ENCODE measurements at places on chromosomes 4 and X.
A peak's percentile ranks its signal among the peaks of the same experiment; 100 is the strongest.

GRCh38 chr4:186882293-186882692 is 158.6 kb upstream of the FAT1 start:
- no peaks in the 10 kb centered on the region for H3K36me3 ChIP-seq
- no peaks in the 10 kb centered on the region for H3K27me3 ChIP-seq
- H3K4me1 ChIP-seq: no peaks in the 10 kb centered on the region
- DNase-seq: no peak
- no peak overlapping the region for H3K4me3 ChIP-seq

DNA sequence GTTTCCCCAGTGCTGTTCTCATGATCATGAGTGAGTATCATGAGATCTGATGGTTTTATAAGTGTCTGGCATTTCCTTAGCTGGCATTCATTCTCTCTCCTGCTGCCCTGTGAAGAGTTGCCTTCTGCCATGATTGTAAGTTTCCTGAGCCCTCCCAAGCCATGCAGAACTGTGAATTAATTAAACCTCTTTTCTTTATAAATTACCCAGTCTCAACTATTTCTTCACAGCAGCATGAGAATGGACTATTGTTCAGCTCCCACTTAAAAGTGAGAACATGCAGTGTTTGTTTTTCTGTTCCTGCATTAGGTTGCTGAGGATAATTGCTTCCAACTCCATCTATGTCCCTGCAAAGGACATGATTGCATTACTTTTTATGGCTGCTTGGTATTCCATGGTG is 311.7 kb upstream of the CTSO start:
- no peak overlapping the region for H3K4me3 ChIP-seq
- DNase-seq: no peak
- no peaks in the 10 kb centered on the region for H3K4me1 ChIP-seq
- H3K27me3 ChIP-seq: no peaks in the 10 kb centered on the region
- no peaks in the 10 kb centered on the region for H3K36me3 ChIP-seq
- H3K27ac ChIP-seq: no peak overlapping the region

DNA sequence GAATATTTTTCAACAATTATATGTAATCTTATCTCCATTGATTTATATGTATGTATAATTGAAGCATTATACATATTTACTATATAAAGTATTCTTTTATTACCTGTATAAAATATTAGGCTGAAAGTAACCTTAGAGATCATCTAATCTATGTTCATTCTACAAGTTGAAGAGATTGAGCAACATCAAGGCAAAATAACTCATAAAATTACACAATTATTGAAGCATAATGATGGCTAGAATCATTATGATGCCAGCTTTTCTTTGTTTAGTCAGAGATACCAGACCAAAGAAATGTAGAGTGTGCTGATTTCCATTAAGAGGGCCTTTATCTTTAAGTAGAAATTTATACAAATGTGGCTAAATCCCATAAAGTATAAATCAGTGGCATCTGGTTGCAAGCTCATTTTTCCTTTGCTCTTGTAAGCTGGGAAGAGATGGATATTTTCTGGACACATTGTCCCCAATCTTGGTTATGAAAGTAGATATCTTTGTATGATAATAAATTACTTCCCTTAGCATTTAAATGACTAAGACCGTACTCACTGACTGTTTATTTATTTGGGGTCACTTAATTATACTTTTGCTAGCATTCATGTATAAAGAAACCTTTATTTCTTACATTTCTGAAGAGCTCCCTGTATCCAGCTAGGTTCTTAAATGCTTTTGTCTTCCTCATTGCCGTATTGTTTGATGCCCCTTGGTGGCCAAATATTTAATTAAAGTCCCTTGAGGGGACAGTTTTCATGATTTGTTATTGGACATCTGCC is 339.8 kb downstream of the PCDH7 start:
- H3K36me3 ChIP-seq: no peaks in the 10 kb centered on the region
- no peak overlapping the region for H3K27ac ChIP-seq
- H3K4me1 ChIP-seq: no peaks in the 10 kb centered on the region
- no peak overlapping the region for H3K4me3 ChIP-seq

GRCh38 chr4:96703265-96703664 is 863.4 kb downstream of the PDHA2 start:
- H3K36me3 ChIP-seq: no peaks in the 10 kb centered on the region
- H3K27me3 ChIP-seq: no peaks in the 10 kb centered on the region
- H3K4me1 ChIP-seq: no peaks in the 10 kb centered on the region
- no peak overlapping the region for H3K27ac ChIP-seq
- DNase-seq: no peak

DNA sequence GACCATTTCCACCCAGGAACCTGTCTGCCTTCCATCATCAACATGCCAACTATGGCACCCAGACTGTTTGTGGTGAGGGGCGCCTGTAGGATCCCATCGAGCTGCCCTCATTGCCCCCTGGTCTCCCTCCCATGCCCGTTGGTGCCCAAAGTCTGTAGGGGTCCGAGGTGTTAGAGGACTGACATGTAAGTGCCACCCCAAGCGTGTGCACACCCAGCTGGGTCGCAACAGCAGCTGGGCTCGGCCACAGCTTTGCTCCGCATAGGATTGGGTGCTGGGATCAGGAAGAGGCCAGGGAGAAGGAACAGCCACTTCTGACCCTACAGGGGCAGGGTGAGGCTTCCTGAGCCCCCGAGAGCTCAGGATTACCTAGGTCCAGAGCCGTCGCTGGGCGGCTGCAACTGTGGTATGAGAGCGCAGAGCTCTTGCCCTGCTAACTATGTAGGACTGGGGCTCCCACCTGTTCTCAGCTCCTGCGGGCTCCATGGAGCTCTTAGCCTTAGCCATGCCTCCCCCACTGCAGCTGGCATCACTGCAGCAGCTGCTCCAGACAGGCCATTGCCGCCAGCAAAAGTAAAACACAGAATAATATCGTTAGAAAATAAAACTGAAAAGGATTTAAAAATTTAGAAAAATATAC is 1160.3 kb downstream of the FSTL5 start:
- no peaks in the 10 kb centered on the region for H3K4me1 ChIP-seq
- no peaks in the 10 kb centered on the region for H3K27me3 ChIP-seq
- H3K36me3 ChIP-seq: no peaks in the 10 kb centered on the region
- no peak for DNase-seq
- no peak overlapping the region for H3K27ac ChIP-seq
- no peak overlapping the region for H3K4me3 ChIP-seq

GRCh38 chr4:38815885-38816782 is 11.5 kb upstream of the TLR1 start:
- no peaks in the 10 kb centered on the region for H3K36me3 ChIP-seq
- no peak overlapping the region for H3K4me3 ChIP-seq
- H3K27me3 ChIP-seq: no peaks in the 10 kb centered on the region
- no peaks in the 10 kb centered on the region for H3K4me1 ChIP-seq
- H3K27ac ChIP-seq: peak overlapping the region; percentile 40

- H3K4me1 ChIP-seq: peaks cover 5% of the 10 kb centered on the region
- H3K4me3 ChIP-seq: no peak overlapping the region
- DNase-seq: no peak
- no peaks in the 10 kb centered on the region for H3K36me3 ChIP-seq
Observed at GRCh38 chr4:77697860-77698590, 92.4 kb downstream of the CXCL13 start.

GRCh38 chrX:10677490-10677889 is 57.1 kb upstream of the MID1 start:
- H3K4me3 ChIP-seq: no peak overlapping the region
- no peaks in the 10 kb centered on the region for H3K27me3 ChIP-seq
- no peak overlapping the region for H3K27ac ChIP-seq
- peaks cover 9% of the 10 kb centered on the region for H3K4me1 ChIP-seq
- no peaks in the 10 kb centered on the region for H3K36me3 ChIP-seq
- DNase-seq: no peak

DNA sequence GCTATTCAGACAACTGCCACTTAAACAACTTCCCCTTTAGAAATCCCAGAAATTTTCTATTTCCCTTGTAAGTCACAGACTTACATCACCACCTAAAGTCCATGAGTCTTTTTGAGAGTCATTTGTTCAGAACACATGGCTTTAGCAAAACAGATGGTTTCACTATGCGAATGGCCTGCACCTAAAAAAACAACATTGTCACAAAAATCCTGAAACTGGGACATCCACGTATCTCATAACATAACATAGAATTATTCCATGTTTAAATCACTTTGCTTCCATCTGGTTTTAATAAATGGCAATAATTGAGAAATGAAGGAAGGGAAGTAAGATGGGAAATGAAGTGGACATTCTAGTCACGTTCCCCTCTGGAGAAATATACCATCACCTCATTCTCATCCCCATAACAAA is 155.3 kb upstream of the EDNRA start:
- H3K4me3 ChIP-seq: no peak overlapping the region
- H3K27me3 ChIP-seq: no peaks in the 10 kb centered on the region
- no peaks in the 10 kb centered on the region for H3K4me1 ChIP-seq
- DNase-seq: no peak

GRCh38 chr4:36385951-36386571 is 104.6 kb downstream of the DTHD1 start:
- no peaks in the 10 kb centered on the region for H3K4me1 ChIP-seq
- DNase-seq: no peak
- H3K27me3 ChIP-seq: no peaks in the 10 kb centered on the region
- H3K27ac ChIP-seq: no peak overlapping the region

DNA sequence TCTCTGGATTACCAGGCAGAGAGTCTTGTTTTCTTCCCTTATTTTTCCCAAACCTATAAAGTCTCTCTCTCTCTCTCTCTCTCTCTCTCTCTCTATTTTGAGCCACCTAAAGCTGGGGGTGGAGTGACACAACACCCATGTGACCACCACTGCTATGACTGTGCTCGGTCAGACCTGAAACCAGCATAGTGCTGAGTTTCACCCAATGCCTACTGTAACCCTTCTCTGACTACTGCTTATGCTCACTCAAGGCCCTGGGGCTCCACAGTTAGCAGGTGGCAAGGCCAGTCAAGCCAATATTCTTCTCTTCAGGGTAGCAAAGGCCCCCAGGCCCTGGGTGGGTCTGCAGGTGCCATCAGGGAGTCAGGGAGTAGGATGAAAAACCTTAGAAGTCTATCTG is 114.7 kb upstream of the ARMCX2 start:
- peaks cover 4% of the 10 kb centered on the region for H3K27me3 ChIP-seq
- no peak for DNase-seq
- no peaks in the 10 kb centered on the region for H3K36me3 ChIP-seq

DNA sequence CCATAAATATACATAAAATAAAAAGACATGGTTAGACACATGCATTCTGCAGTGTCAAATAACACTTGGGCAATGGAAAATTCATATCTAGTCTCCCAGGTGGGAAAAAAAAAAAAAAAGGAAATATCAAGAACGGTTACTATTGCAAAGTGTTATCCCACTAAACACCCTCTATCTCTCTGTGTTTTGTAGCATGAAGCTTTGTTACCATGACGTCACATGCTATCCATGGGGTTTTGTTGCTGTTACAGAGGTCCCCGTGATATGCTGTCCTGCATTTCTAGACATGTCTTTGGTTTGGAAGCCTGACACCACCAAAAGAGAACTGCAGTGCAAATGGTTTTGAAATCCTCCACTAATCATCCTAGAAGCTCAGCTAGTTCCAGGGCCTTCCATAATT is 50.7 kb upstream of the TLR3 start:
- DNase-seq: no peak
- H3K27ac ChIP-seq: no peak overlapping the region
- H3K4me1 ChIP-seq: peaks cover 2% of the 10 kb centered on the region
- no peak overlapping the region for H3K4me3 ChIP-seq
- H3K36me3 ChIP-seq: no peaks in the 10 kb centered on the region

DNA sequence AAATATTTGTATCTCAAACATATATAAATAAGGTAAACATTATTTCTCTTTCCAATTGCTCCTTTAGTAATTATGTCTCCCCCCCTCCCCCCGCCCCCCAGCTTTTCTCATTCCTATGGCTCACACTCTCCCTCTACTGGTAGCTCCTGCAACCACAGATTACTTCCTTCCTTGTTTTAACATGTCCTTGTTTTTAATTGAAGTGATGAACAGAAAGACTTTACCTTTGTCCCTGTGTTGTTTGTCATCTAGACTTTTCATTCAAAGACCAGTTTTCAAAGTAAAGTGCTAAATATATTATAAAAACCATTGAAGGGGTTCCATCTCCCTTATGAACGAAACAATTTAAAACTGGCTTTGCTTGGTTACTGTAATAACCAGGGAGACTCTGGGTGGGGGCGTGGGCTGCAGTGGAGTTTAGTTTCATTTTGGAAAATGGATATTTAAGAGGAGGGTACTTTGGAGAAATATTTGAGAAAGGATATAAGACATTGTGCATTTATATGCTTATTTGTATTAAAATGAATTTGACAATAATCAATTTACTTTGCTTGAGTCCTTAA is 352.9 kb downstream of the RAPGEF2 start:
- no peak for DNase-seq
- no peaks in the 10 kb centered on the region for H3K27me3 ChIP-seq
- H3K36me3 ChIP-seq: no peaks in the 10 kb centered on the region
- no peak overlapping the region for H3K27ac ChIP-seq

DNA sequence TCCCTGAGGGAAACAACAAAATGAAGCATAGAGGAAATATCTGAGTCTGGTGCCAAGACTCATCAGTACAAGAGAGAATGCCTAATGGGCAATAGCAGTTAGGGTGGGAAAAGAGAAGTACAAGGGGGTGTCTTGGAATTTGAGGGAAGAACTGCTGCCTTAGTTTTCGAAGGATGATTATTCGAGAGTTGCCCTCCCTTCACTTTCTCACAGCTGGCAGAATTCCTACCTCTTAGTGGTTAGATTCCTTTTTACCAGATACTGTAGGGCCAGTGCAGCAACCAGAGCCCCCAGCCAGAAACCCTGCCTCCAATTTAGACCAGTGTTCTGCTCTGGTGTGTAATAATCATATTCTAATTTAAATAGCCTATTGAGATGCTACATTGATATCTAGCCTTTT is 56.5 kb downstream of the NFKB1 start:
- H3K27me3 ChIP-seq: no peaks in the 10 kb centered on the region
- no peak overlapping the region for H3K27ac ChIP-seq
- DNase-seq: no peak
- H3K4me1 ChIP-seq: peaks cover 3% of the 10 kb centered on the region
- peaks cover 5% of the 10 kb centered on the region for H3K36me3 ChIP-seq

DNA sequence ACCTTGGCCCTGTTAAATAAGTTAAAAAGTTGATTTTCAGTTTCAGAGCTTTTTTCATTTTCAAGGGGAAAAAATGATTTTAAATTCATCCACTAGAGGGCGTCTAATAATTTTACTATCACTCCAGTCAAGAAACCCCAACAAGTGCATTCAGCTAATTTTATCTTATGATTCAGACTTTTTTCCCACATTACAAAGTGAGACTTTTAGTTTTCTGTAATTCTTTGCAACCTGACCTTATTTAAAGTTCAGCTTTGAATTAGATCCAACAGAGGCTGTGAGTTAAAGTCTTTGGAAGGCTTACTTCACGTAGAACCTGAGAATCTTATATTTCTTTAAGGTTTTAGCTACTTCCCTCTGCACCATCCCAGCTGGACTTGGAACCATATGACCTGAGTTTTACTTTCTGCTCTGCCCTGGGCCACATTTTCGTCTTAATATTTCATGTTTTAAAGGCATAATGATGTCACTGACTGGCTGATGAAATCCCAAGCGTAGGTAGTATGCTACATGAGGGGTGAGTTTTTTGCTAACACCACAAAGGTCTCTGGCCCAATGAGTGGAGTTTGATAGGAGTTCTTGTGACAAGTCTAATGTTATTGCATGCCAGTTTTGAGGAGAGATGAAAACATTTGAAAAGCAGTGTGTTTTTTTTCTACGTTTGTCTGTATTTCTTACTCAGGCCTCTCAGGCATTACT is 7.2 kb downstream of the GNRHR start:
- no peak for DNase-seq
- H3K27me3 ChIP-seq: no peaks in the 10 kb centered on the region
- H3K36me3 ChIP-seq: no peaks in the 10 kb centered on the region
- H3K27ac ChIP-seq: no peak overlapping the region
- H3K4me3 ChIP-seq: no peak overlapping the region

GRCh38 chrX:103789004-103789403 is 12.4 kb downstream of the PLP1 start:
- no peaks in the 10 kb centered on the region for H3K4me1 ChIP-seq
- H3K36me3 ChIP-seq: no peaks in the 10 kb centered on the region
- no peak overlapping the region for H3K4me3 ChIP-seq
- no peak overlapping the region for H3K27ac ChIP-seq
- no peak for DNase-seq
